Psoas muscle (tissue), 8 donors: ENCODE measurements at places on chromosomes 4 and X. TPM values are rescaled to one million over a fixed set of nuclear protein-coding genes. Genes with fewer than 3 reads are reported as not detected.

GRCh38 chr4:2746891-2747695, 9.0 kb downstream of the TNIP2 start:
- no peaks in the 10 kb centered on the region for H3K27me3 ChIP-seq
- no peak for DNase-seq
- H3K36me3 ChIP-seq = peaks cover 5% of the 10 kb centered on the region
- no peak overlapping the region for H3K4me3 ChIP-seq

- H3K27ac ChIP-seq = no peak overlapping the region
- no peak overlapping the region for H3K4me3 ChIP-seq
- no peaks in the 10 kb centered on the region for H3K4me1 ChIP-seq
Observed at GRCh38 chr4:10925996-10926395, 241.4 kb upstream of the CLNK start.

GRCh38 chr4:3473996-3474765, 11.1 kb downstream of the DOK7 start:
- peaks cover 11% of the 10 kb centered on the region for H3K4me1 ChIP-seq
- DNase-seq = no peak
- H3K27ac ChIP-seq = no peak overlapping the region
- H3K4me3 ChIP-seq = no peak overlapping the region
- no peaks in the 10 kb centered on the region for H3K27me3 ChIP-seq
- H3K36me3 ChIP-seq = peaks cover 7% of the 10 kb centered on the region

GRCh38 chrX:13397878-13398818, 78.3 kb upstream of the ATXN3L start:
- no peaks in the 10 kb centered on the region for H3K36me3 ChIP-seq
- H3K4me3 ChIP-seq = no peak overlapping the region

CXCL10 gene
- 0.17 TPM for polyA plus RNA-seq

JCHAIN gene
- 0.15 TPM for polyA plus RNA-seq

QRFPR gene
- polyA plus RNA-seq = not detected

DNA sequence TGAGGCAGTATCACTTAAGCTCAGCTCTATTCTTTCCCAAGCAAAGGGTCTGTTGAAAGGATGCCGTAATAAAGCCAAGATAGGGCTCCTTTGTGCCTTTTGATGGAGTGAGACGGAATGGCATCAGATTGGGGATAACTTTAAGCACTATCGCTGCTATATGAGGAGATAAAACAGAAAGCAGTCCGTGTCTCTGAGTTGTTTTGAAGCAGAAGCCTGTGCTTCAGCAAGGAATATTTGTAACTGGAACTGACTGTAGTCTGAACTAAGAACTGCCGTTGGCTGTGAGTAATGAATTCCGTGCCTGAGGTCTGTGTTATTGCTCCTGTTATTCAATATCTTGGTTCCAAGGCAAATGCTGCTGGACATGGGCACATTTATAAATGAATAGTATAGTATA, 297.4 kb downstream of the ANKRD50 start:
- no peak overlapping the region for H3K27ac ChIP-seq
- H3K36me3 ChIP-seq = no peaks in the 10 kb centered on the region
- H3K4me1 ChIP-seq = no peaks in the 10 kb centered on the region
- DNase-seq = no peak
- no peak overlapping the region for H3K4me3 ChIP-seq

GRCh38 chr4:184217634-184218033, at the start of gene ENPP6:
Gene ENPP6 (minus strand): TSS chr4:184217873. CDS start chr4:184217819, 54 bp downstream.
- DNase-seq = no peak
- no peaks in the 10 kb centered on the region for H3K36me3 ChIP-seq
- no peak within 1 kb of the TSS for H3K4me3 ChIP-seq
